ENCODE measurements at places on chromosomes 2 and 18. TPM values are rescaled to one million over a fixed set of nuclear protein-coding genes. Genes with fewer than 3 reads are reported as not detected.
A peak's percentile ranks its signal among the peaks of the same experiment; 100 is the strongest.

DQX1 gene
- 0.44 TPM for total RNA-seq

- H3K4me1 ChIP-seq = no peaks in the 10 kb centered on the region
- no peak for DNase-seq
- no peaks in the 10 kb centered on the region for H3K27me3 ChIP-seq
- H3K27ac ChIP-seq = no peak overlapping the region
Observed at GRCh38 chr2:69668598-69668997, 25.1 kb upstream of the AAK1 start.

- H3K4me3 ChIP-seq = no peak overlapping the region
- H3K36me3 ChIP-seq = no peaks in the 10 kb centered on the region
- H3K4me1 ChIP-seq = no peaks in the 10 kb centered on the region
- no peaks in the 10 kb centered on the region for H3K27me3 ChIP-seq
Observed at GRCh38 chr2:12434630-12435098, 282.1 kb upstream of the TRIB2 start.

DNA sequence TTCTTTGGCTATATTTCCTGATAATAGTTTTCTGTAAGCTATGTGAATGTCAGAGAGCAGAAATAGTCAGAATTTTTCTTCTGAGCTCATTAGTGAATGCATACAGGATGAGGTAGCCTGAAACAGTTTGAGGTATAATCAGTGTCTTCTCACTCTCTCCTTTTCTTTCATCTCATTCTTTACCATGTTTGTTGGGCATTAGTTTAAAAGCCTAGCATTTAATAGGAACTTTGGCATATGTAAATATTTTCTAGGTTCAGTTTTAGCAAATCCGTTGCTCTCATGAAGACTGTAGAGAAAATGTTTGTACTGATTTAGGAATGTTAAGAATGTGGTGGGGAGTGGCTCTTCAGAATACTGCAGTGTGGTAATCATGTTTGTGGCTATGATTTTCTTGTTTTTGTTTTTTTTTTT is 119.4 kb downstream of the PARD3B start:
- peak overlapping the region; percentile 77 for H3K27ac ChIP-seq
- no peaks in the 10 kb centered on the region for H3K36me3 ChIP-seq
- H3K4me3 ChIP-seq = no peak overlapping the region
- no peaks in the 10 kb centered on the region for H3K27me3 ChIP-seq

RNU2-63P gene
- not detected for total RNA-seq

UGT1A5 gene
- total RNA-seq = 0.27 TPM

- DNase-seq = no peak
- H3K36me3 ChIP-seq = no peaks in the 10 kb centered on the region
- no peak overlapping the region for H3K4me3 ChIP-seq
- H3K27ac ChIP-seq = no peak overlapping the region
Observed at GRCh38 chr2:209772290-209772685, 656 bp downstream of the UNC80 start.

GRCh38 chr18:35466815-35467623 is 30.7 kb downstream of the INO80C start:
- H3K36me3 ChIP-seq = peaks cover 4% of the 10 kb centered on the region
- H3K4me3 ChIP-seq = no peak overlapping the region
- H3K4me1 ChIP-seq = peaks cover 13% of the 10 kb centered on the region
- H3K27me3 ChIP-seq = no peaks in the 10 kb centered on the region

- DNase-seq = no peak
- H3K4me1 ChIP-seq = no peaks in the 10 kb centered on the region
- H3K27ac ChIP-seq = no peak overlapping the region
- no peak overlapping the region for H3K4me3 ChIP-seq
- H3K27me3 ChIP-seq = no peaks in the 10 kb centered on the region
Observed at GRCh38 chr2:19504400-19505198, 146.2 kb upstream of the OSR1 start.

DNA sequence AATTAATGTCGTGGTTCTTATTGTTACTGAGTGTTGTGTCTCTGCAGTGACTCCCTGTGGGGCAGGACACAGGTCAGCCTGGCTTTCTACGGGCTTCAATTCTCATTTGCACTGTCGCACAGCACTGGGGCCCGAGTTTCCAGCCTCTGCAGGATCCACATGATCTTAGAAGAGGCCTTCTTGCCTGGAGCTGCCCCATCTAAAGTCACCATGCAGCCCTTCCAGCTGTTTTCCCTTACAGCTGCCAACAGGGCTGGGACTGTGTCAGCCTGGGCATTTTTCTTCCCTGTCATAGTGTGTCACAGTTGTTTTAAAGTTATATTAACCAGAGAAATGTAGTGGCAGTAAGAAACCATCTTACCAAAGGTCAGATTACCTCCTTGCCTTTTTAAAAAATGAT is 27.0 kb downstream of the FHL2 start:
- peaks cover 25% of the 10 kb centered on the region for H3K4me1 ChIP-seq
- H3K27ac ChIP-seq = no peak overlapping the region
- H3K27me3 ChIP-seq = no peaks in the 10 kb centered on the region
- peaks cover 6% of the 10 kb centered on the region for H3K36me3 ChIP-seq
- H3K4me3 ChIP-seq = no peak overlapping the region

All from lower lobe of right lung (tissue), 2 donors.